Esophagus mucosa (tissue), 1 donor: ENCODE measurements at places on chromosomes 16 and 17. TPM values are rescaled to one million over a fixed set of nuclear protein-coding genes. Genes with fewer than 3 reads are reported as not detected.
A peak's percentile ranks its signal among the peaks of the same experiment; 100 is the strongest.

DNA sequence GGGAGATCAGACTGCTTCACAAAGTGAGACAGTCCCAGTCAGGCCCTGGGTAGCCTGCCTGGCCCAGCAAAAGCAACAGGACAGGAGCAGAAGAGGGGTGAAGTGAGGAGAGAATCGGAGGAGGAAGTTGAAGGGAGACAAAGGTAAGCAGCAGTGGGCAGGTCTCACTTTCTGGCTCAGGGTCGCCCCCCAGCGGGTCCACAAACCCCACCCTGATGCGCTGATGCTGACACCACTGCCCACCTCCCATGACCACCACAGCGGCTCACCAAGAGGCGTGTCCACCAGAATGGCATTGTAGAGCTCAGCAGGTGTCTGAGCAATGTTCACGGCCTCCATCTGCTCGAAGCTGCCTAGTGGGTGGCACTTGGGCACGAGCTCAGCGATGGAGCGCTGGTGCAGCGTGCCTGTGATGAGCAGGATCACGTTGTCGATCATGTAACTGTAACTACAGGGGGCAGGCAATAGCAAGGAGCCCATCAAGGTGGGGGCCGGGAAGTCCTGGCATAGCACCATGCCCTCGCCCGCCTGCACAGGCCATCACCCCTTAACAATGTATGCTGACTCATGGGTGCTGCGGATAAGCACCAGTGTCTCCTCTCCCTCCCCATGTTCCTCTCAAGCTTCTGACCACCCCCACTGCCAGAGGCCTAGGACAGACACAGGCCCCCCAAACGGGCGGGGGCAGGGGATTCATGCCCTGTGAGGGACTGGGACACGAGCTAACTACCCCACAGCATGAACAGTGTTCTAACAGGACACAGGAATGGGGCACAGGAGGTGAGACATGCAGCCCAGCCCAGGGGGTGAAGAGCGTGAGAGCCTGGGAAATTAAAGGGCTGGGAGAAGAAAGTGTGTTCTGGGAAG lies 13.6 kb downstream of the HSD11B2 start:
- ATAC-seq = no peak

The WFDC1 gene
- 1.1 TPM for total RNA-seq

The SEPTIN12 gene
- total RNA-seq = not detected

DNA sequence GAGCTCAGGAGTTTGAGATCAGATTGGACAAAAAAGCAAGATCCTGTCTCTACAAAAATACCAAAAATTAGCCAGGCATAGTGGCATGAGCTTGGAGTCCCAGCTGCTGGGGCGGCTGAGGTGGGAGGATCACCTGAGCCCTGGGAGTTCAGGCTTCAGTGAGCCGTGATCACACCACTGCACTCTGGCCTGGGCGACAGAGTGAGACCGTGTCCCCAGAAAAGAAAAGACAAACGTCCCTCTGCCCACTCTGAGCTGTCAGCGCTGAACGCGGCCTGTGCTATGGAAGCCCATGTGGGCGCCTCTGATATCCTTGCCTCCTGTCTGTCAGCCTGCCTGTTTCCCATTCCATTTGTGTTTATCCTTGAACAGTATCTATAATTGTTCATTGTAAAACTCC lies 50.7 kb downstream of the FOXK2 start:
- ATAC-seq = no peak

- ATAC-seq = no peak
Measured at GRCh38 chr16:15529673-15530072, 95.3 kb downstream of the BMERB1 start.

The HASPIN gene
- 3.4 TPM for total RNA-seq

- ATAC-seq = peak; percentile 21
Measured at GRCh38 chr17:50161911-50162288, 3.9 kb upstream of the SGCA start.

- no peak for ATAC-seq
Measured at GRCh38 chr17:49787884-49788477, 500 bp upstream of the KAT7 start.
